Activated CD8-positive, alpha-beta memory T cell treated with anti-CD3 and anti-CD28 coated beads, Interleukin-2, amount 50 U/mL, for 48 hours (primary cell): ENCODE measurements at places on chromosomes 7 and 10.

DNA sequence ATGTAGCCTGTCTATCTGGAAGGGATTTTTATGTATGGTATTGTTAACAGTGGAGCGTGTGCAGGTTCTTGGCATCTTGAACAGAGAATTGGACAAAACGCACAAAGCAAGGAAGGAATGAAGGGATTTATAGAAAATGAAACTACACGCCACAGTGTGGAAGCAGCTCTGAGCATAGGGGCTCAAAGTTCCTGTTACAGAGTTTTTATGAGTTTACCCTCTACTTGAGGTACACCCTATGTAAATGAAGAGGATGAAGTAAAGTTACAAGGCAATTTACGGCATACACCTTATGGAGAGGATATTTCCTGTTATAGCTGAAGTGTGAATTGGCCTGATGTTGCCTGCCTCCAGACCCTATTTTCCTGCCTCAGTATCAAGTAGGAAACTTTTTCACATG lies 33.3 kb downstream of the FANK1 start:
- no peak for DNase-seq

GRCh38 chr7:38306914-38307313 lies 33.5 kb upstream of the TARP start:
- DNase-seq, result no peak

- DNase-seq, result no peak
Observed at GRCh38 chr7:7989616-7990440, 21.2 kb downstream of the GLCCI1 start.

- no peak for DNase-seq
Observed at GRCh38 chr7:94449151-94449725, 54.5 kb downstream of the COL1A2 start.

GRCh38 chr10:128883231-128884032 lies 583.6 kb upstream of the MGMT start:
- no peak for DNase-seq

GRCh38 chr10:74190494-74190893 lies 39.5 kb downstream of the ADK start:
- DNase-seq, result no peak

- no peak for DNase-seq
Observed at GRCh38 chr10:24973163-24973562, 20.8 kb upstream of the PRTFDC1 start.

- DNase-seq, result no peak
Observed at GRCh38 chr7:51456-52068, 140.8 kb upstream of the FAM20C start.

DNA sequence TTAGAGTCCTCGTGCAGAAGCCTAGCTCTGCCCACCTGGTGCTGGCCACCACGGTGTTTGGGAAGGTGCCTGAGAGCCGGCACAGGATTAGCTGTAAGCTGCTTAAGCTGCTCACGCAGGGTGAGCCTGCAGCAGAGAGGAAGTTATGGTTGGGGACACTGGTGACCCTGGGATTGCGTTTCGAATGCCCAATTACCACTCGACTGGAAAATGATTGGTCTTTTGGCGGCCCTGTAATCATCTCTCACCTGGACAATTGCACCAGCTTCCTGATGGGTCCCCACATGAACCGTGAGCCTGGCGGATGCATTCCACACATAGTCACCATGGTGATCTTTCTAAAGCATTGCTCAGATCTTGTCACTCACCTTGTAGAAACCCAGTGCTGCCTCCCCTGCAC lies 442.3 kb upstream of the ZMIZ1 start:
- no peak for DNase-seq

- DNase-seq, result no peak
Observed at GRCh38 chr10:59896191-59896590, 10.2 kb downstream of the CCDC6 start.

GRCh38 chr7:22256541-22257096 lies 100.3 kb downstream of the RAPGEF5 start:
- DNase-seq, result no peak

DNA sequence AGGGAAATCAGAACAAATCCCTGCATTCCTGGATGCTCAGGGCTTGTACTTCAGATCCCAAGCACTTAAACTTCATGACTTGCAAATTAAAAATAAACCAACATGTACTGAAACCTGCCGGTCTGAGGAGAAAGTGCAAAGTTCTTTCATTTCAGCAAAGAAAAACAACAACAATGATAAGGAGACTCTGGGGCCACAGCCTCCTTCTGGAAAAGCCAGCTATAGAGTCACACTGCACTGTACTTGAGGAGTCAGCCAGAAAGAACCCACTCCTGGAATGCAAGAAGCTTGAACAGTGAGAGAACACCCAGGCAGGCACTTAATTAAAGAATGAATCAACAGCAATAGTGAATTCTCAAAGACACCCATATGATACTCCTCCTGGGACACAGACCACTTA lies 49.7 kb upstream of the TM9SF3 start:
- DNase-seq, result no peak

- no peak for DNase-seq
Observed at GRCh38 chr7:151924508-151924907, 31.7 kb upstream of the GALNTL5 start.

DNA sequence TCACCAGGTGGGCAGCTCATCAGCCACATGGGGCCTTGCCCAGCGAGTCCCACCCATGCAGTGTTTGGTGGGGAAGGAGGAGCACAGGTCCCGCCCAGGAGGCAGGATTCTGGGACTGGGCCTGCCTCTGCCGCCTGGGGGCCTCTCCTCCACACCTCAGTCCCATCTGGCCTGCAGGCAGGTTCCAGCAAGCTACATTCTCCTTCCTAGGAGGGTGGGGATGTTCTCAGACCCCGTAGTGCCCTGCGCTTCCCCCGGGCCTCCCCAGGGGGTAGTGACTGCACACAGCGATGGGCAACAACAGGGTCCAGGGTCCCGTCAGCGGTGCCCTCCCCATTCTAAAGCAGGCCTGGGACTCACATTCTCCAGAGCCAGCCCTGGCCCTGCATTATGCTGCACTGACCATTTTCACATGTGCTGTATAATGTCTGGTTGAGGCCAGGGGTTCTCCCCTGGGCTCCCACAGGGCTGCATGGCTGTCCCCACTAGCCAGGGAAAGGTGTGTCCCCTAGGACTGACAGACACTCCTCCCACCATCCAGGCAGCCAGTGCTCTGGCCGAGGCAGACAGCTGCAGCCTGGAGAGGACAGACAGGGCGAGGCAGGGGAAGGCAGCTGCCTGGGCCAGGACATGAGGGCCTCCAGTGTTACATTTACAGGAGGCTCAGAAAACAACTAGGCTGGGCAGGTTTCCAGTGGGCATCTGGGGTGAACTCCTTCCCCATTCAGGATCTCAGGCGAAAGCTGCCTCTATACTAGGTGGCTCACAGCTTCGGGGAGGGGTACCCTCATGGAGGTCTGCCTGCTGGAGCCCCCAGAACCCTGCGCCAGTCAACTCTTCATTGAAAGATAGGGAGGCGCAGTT lies 9.3 kb downstream of the RASGEF1A start:
- DNase-seq, result no peak

GRCh38 chr10:116026725-116027124 lies 246.3 kb downstream of the GFRA1 start:
- no peak for DNase-seq

GRCh38 chr7:32496052-32496813 lies 944 bp downstream of the AVL9 start:
- no peak for DNase-seq

DNA sequence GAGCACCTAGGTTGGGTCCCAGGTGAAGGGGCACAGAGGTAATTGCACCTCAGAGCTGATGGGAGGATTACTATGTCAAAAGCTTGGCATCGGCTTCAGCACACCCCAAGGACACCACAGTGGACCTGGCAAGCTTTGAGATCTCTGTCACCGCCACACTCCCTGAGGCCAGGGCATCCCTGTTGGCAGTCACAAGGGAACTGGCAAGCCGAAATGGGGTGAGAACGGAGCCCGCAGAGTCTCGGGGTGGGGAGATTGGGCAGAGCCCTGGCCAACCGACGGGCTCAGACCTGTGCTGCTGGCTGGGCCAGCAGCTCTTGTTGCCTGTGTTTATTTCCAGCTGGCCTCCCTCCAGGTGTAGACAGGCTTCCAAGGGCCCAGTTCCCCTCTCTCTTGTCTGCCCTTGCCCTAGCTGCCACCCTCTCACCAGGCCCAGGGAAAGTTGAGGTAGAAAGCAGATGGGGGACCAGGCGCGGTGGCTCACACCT lies 2.5 kb downstream of the HSPB1 start:
- DNase-seq, result no peak

DNA sequence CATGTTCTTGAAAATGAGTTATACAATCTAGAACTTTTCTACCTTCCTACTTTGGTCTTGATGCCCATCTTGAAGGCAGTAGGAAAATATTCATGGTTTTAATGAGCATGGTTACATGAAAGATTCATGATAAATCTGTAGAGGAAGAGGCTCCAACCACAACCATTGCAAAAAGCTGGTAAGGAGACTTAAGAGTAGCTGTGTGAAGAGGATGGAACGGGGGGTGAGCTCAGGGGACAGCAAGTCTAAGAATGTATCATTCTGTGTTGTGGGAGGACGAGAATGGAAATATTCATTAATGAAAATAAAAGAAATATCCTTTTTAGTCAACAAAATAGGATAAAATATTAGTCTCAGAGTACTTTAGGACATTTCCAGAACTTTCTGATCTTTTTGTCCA lies 81.1 kb downstream of the BMPER start:
- no peak for DNase-seq

DNA sequence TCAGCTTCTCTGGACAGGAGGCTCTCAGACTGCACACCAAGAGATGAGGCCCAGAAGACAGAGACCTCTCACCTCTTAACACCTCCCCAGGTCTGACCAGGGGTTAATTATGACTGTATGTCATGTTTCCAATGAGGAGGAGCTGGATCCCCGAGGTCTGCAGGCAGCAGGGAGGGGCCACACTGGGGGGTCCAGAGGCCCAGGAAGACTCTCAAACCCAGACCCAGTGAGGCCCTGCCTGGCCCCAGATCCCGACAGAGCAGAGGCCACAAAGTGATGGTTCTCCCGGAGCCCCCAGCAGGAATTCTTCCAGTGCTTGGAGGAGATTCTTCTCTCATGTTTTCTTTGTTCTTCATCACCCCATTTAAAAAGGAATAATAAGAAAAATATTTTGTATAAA lies 28.8 kb downstream of the PTPRN2 start:
- no peak for DNase-seq

GRCh38 chr10:20858292-20859124 lies 38.6 kb downstream of the NEBL start:
- no peak for DNase-seq

GRCh38 chr7:38318241-38318640 lies 44.8 kb upstream of the TARP start:
- DNase-seq, result no peak

GRCh38 chr7:51785171-51785570 lies 468.6 kb upstream of the COBL start:
- no peak for DNase-seq

DNA sequence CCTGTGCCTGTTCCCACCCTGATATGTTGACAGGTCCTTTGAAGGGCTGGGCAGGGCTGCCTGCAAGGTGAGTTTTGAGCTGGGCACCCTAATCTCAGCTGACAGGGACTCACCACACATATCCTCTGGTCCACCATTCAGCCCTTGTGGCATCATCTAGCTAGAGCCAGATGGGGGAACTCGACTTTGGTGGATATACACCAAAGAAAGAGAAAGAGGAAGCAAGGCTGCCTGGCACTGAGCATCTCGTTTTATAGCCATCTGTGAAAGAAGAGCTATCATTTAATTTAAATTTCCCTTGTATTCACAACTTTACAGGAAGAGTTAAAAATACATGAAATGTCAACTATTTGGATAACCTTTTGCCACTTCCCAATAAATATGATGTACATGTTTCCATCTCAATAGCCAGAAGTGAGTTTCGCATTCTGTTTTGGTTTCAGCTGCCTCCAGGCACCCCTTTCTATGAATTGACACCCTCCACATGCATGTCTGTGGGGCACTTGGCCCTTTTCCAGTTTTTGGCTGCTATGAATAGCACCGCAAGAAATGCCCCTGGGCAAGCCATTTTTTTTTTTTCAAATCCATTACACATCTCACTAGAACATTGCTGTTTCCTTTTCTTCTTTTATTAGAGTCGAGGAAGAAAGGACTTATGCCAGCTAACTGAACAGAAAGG lies 22.9 kb upstream of the GRB10 start:
- no peak for DNase-seq

GRCh38 chr10:122510326-122510725 lies 49.0 kb downstream of the HTRA1 start:
- no peak for DNase-seq

DNA sequence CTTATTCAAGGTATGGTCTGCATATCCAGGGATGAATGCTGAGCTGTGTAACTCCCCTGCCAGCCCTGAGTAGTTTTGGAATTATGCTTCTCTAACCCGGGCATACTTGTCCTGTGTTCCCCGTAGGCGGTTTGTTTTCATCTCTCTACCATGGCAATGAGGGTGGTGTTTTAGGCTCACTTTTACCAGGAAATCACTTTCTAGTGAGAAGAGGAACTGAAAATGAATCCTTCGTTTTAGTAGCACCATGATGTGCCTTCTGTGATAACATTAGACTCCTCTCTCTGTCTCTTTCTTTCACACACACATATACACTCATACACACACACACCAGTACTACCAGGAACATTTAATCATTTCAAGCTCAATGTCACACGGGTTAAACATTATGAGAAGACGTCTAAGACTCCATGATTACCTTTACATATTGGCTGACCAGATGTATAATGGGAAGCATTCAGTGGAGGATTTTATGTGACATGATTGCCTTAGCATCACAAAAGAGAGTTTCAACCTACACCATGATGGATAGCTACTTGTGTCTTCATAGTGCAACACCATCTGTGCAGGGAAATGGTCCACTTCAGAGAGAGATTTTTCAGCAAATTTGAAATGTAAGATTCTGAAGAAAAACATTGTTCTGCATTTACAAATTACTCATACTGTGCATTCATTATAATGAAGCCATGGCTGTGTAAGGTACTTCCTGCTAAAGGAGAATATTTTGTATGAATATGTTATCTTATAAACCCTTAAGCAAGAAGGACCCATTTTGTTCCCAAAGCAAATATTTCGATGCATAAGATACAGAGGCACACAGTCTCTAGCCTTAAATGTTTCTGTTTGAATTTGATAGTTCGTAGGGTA lies 31.0 kb upstream of the PFKP start:
- no peak for DNase-seq
